ENCODE measurements at places on chromosomes 12 and 14.

- DNase-seq: no peak
These were observed 19.3 kb downstream of the MMAB start for GRCh38 chr12:109553906-109554500.

DNA sequence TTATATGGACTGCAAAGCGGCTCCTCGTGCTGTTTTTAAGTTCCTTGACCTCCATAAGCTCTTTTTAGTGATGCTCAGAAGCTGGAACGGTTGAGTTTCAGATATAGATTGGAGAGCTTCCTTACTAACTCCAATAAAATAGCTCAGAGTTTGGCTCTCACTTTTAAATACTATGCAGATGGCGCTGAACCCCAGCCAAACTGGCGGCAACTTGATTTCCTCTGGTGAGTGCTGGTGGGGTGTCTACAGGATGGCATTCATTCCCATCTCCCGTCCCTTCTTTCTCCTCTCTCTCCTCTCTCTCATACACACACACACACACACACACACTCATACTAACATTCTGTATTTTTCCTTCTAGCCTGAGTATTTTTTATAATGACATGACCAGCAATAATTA is 346.3 kb downstream of the ETNK1 start:
- no peak for DNase-seq

GRCh38 chr12:94308612-94309011 is 151.1 kb downstream of the CEP83 start:
- DNase-seq: no peak

DNA sequence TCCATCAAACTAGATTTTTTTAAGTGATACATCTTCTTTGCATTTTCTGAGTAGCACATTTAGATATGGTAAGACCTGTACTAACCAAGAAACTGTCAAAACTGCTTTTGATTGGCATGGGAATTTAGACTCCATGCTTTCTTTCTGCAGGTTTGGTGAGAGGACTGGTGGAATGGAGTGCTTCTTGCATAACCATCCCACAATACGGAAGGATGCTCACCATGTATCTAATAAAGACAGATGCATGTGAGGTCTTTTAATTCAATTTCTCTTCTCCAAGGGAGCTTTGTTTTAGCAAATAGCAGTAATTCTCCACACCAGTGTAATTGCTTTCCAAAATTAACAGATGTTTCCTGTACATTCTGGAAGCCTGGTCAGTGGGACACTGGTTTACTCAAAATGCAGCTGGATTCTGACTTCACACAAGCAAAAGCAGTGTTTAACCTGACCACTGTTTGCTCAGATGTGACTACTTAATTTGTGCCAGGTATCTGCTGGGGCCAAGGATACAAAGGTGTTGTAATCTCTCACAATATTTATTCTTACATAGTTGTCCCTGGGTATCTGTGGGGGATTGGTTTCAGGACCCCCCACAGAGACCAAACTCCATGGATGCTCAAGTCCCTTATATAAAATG is 26.1 kb downstream of the FGD6 start:
- no peak for DNase-seq

DNA sequence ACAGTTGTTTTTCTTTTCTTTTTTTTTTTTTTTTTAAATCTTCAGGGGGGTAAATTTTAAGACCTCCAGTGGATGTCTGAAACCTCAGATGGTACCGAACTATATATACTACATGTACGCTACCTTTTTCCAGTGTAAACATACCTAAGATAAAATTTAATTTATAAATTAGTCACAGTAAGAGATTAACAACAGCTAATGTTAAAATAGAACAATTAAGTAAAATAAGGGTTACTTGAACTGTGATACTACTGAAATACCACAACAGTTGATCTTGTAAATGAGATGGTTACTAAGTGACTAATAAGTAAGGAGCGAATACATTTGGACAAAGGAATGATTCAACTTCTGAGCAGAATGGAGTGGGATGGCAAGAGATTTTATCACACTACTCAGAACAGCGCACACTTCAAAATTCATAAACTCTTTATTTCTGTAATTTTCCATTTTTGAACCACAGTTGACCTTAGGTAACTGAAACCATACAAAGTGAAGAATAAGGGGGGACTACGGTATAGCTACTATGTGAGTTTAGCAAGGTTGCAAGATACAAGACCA is 80.5 kb upstream of the PCED1B start:
- DNase-seq: peak; percentile 75

DNA sequence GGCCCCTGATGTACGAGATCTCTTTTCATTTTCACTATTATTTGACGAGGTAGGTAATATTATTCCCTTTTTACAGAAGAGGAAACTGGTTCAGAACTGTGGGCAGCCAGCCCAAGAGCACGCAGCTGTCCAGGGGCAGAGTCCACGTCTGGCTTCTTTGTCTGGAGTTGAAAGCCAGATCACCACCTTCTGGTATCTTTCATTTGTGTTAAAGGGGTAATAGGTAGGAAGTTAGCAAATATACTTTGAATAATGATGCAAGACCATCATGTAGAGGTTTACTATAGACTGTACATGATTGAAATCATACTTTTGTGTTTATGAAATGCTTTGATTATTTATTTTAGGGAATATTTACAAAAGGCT is 144.1 kb upstream of the AMIGO2 start:
- DNase-seq: no peak

- no peak for DNase-seq
These were observed 4.4 kb downstream of the EDDM3B start for GRCh38 chr14:20772650-20773049.

DNA sequence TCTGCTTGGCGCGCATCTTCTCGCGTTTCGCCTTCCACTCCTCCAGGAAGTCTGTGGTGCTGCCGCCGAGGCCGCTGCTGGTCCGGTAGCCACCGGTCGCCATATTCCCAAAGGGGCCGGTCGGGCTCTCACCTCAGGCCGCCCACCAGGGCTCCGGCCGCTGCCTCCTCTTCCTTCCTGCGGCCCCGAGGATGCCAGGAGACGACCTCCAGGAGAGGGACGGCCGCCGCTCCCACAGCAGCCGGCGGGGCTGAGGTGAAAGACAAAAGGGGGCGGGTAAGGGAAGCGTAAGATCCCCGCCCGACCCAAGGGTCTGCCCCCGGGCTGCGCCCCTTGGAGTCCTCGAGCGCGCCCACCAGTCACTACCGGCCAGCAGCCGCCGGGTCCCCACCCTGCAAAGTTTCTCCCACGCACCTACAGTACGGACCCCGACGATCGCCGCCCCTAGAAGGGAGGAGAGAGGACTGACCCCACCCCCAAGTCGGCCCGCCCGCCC is 574 bp downstream of the PAWR start:
- DNase-seq: peak; percentile 34

- no peak for DNase-seq
These were observed 315.9 kb downstream of the NRXN3 start for GRCh38 chr14:78486081-78486480.

GRCh38 chr12:83843541-83843940 is 1069.1 kb downstream of the SLC6A15 start:
- DNase-seq: no peak

GRCh38 chr12:119208626-119209061 is 29.9 kb downstream of the HSPB8 start:
- DNase-seq: peak; percentile 66

DNA sequence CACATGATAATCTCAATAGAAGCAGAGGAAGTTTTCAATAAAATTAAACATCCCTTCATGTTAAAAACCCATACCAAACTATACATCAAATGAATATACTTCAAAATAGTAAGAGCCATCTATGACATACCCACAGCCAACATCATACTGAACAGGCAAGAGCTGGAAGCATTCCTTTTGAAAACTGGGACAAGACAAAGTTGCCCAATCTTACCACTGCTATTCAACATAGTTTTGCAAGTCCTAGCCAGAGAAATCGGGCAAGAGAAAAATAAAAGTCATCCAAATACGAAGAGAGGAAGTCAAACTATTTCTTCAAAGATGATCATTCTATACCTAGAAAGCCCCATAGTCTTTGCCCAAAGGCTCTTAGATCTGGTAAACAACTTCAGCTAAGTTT is 454.7 kb upstream of the PRICKLE1 start:
- DNase-seq: peak; percentile 2

GRCh38 chr12:34207858-34208257 is 185.6 kb downstream of the ALG10 start:
- no peak for DNase-seq

GRCh38 chr12:49702676-49703215 is 4.5 kb downstream of the FMNL3 start:
- no peak for DNase-seq

DNA sequence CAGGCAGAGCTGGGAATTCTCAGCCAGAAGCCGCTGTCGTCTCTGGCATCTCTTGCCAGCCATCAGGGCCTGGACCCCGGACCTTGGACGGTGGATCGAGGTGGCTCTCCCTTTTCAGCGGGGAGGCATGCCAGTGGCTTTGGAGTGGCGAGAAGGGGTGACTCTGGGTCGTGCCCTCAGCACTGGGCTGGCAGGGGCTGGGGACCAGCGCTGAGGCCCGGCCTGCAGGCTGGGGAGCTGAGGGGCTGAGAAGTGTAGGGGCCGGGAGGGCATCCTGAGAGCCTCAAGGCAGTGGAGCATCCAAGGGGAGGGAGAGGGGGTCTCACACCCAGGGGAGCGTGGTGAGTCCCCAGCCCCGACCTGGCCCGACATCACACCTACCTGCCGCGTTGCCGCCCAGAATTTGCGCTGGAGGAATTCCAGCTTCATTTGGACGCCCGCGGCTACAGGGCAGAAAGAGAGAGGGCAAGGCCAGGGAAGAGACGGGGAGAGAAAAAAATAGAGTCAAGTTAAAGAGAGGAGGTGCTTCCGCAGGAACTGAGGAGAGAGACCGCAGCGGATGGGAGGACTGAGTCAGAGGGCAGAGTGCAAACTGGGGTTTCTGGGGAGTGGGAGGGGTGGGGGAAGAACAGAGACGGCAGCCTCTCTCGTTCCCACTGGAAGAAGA is 9.0 kb upstream of the LRTM2 start:
- DNase-seq: no peak

- DNase-seq: no peak
These were observed 917.7 kb downstream of the DIO2 start for GRCh38 chr14:79293482-79294177.

DNA sequence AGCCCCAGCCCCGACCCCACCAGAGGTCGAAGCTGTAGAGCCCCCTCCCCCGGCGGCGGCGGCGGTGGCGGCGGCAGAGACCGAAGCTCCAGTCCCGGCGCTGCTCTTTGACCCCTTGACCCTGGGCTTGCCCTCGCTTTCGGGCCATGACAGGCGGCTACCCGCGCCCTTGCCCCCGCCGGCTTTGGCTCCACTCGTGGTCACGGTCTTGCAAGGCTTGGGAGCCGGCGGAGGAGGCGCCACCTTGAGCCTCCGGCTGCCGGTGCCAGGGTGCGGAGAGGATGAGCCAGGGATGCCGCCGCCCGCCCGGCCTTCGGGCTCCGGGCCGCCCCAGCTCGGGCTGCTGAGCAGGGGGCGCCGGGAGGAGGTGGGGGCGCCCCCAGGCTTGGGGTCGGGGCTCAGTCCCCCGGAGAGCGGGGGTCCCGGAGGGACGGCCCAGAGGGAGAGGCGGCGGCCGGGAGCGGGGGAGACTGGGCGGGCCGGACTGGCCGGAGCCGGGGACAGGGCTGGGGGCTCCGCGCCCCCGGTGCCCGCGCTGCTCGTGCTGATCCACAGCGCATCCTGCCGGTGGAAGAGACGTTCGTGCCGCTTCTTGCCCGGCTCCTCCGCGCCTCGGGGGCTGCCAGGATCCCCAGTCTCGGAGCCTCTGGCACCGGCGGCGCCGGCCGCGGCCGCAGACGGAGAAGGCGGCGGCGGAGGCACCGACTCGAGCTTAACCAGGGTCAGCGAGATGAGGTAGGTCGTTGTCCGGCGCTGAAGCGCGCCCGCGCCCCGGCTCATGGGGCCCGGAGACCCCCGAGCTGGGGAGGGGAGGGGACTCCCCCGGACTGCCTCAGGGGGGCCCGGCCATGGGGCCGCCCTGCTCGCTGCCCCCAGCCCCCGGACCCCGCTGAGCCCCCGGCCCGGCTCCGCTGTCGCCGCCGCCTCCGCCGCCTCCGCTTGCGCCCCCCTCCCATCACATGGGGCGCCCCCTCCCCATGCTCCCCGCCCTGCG is 778 bp downstream of the AGAP2 start:
- DNase-seq: no peak

- peak; percentile 83 for DNase-seq
These were observed 22.7 kb upstream of the EID3 start for GRCh38 chr12:104280717-104281458.

GRCh38 chr14:104976198-104977007 is 1.8 kb downstream of the AHNAK2 start:
- peak; percentile 87 for DNase-seq

- peak; percentile 49 for DNase-seq
These were observed 32.2 kb upstream of the DCD start for GRCh38 chr12:54680374-54680773.

GRCh38 chr12:42145552-42146215 is 1.0 kb upstream of the GXYLT1 start:
- peak; percentile 27 for DNase-seq

GRCh38 chr12:53046655-53047220 is 3.1 kb upstream of the TNS2 start:
- DNase-seq: peak; percentile 59

GRCh38 chr12:64598831-64599230 is 11.5 kb upstream of the RASSF3 start:
- DNase-seq: no peak

- no peak for DNase-seq
These were observed 104.0 kb downstream of the CCDC91 start for GRCh38 chr12:28294300-28294699.

DNA sequence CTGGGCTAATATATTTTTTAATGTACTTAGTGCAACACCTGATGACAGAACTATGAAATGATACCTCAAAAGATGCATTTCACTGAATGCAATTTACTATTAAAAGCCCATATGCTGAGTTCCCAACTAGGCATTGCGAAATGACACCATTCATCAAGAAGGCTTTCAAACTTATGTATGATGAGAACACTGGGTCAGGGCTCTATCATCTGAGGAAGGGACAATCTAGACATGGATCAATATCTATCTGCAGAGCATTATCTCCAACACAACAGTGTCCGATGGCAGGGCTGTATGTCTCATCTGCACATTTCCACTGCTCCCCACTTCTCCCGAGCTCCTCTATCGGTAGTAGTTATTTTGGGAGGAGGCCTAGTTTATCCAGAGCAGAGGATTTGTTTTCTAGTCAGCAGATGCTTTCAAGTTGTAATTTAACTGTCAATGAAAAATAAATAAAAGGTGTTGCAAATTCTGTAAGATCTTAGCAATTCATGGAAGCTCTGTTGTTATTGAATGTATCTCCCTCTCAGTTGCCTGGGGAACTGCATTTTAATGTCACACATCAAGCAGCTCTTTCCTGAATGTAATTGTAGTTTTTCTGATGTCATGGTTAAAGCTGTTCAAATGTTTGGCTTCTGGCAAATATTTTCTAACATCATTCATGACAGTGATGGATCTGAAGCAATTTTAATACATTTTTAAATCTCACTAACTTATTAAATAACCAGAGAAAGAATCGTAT is 7.4 kb upstream of the GCH1 start:
- DNase-seq: no peak

- peak; percentile 58 for DNase-seq
These were observed 87.7 kb downstream of the PELI2 start for GRCh38 chr14:56205881-56206280.

GRCh38 chr14:22671622-22672021 is 27.5 kb upstream of the OR6J1 start:
- no peak for DNase-seq

GRCh38 chr14:70906793-70907175 is 475 bp upstream of the PCNX1 start:
- peak; percentile 44 for DNase-seq

GRCh38 chr12:26803552-26803951 is 29.4 kb downstream of the ITPR2 start:
- peak; percentile 61 for DNase-seq
